ENCODE measurements at places on chromosomes 6 and 20.

GRCh38 chr6:135346747-135347146 lies 150.8 kb downstream of the AHI1 start:
- peak; percentile 76 for DNase-seq

- no peak for DNase-seq
These were observed 235.7 kb downstream of the MYLK4 start for GRCh38 chr6:2514965-2515543.

DNA sequence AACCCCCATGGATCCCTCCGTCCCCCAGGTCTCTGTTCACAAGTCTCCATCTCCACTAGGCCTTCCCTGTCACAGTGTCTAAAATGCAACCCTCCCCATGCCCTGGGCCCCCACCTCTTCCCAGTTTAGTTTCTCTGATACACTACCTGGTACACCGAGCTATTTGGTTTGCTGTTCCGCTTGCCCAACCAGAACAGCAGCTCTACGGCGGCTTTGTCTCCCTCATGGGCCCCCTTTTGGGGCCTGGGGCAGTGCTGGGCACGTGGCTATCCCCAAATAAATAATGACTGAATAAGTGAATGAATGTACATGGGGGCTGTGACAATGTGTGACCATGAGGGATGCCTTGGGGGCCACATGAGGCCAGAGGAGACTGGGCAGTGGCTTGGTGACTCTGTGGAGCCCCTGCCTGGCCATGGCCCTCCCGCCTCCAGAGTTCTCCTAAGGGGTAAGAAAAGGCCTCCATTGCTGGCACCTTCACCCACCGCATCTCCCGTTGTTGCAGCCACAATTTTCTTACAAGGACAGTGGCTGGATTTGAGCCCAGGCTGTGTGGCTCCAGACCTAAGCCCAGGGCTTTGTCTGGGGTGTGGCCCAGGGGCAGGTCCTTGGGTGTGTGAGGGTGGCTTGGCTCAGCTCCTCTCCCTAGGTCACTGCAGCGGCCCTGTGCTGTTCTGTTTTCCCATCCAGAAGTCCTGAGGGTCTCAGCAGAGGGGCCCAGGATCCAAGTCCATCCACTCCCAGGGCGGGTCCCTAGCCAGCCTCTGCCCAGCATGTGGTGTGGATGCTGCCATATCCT lies 408.5 kb upstream of the SULF2 start:
- DNase-seq, result no peak

DNA sequence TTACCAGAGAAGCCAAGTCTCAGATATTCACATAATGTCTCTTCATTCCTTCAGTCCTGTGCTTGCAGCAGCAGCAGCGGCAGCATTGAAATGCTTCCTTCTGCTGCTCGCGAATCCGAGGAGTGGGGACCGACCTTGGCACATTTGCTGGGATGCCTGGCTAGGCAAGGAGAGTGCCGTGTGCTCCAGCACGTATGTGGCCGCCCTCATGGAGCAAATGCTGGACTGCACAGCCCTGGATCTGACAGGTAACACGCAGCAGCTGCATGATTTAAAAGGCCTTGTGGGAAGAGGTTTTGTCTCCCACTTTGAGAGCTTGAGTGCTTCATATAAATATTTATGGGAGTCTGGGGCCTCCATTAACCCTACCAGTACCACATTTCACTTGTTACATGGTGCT lies 9.9 kb downstream of the MAFB start:
- DNase-seq, result no peak

GRCh38 chr6:20367743-20368485 lies 33.8 kb upstream of the E2F3 start:
- peak; percentile 1 for DNase-seq

- no peak for DNase-seq
These were observed 110.9 kb downstream of the JAG1 start for GRCh38 chr20:10562899-10563298.

DNA sequence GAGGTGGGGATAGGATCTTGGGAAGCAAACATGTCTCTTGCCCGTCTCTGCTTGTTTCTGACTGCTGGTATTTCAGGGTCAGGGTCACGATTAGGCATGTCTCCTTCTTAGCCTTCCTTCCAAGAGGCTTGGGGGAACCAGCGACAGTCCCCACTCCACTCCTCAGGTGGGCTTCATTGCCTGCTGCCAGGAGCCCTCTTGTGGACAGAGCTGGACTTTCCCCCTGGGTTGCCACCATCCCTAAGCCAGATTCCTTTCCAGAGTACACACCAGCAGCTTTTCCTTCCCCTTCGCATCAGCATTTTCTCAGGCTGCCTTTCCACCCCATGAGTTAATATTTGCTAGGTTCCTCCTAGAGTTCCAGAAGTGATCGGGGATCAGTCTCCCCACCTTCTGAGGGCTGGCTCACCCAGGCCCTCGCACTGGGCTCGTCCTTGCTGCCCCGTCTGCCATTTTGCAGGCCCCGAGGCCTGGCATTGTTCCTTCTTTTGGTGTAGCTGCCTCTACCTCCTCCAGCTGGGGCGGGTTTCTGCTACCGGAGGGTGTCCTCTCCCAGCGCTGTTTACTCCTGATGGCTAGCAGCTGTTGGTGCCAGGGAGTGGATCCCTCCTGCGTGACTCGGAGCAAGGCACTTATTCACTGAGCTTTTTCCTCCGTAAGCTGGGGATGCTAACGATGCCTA lies 8.8 kb upstream of the C20orf144 start:
- peak; percentile 63 for DNase-seq

- peak; percentile 30 for DNase-seq
These were observed 17.4 kb upstream of the CSE1L start for GRCh38 chr20:49028684-49029083.

DNA sequence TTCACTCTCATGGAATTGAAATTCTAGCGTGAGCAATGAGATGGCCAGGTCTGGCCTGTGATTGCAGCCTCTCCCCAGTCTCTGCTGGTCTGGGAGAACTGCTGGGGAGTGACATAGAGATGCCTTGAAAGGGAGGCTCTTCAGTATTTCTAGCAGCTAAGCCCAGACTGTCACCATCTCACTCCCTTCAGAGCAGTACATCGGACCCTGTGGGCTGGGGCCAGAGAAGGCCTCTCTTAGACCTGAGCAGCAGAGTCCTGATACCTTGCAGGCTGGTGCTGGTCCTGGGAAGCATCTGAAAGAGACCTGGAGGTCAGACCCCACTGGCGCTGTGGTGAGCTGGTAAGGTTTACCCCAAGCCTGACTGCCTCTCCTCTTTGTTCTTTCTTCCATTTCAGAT lies 87.4 kb downstream of the TCP11 start:
- no peak for DNase-seq

- no peak for DNase-seq
These were observed 155.1 kb downstream of the PRDM13 start for GRCh38 chr6:99761711-99762110.

DNA sequence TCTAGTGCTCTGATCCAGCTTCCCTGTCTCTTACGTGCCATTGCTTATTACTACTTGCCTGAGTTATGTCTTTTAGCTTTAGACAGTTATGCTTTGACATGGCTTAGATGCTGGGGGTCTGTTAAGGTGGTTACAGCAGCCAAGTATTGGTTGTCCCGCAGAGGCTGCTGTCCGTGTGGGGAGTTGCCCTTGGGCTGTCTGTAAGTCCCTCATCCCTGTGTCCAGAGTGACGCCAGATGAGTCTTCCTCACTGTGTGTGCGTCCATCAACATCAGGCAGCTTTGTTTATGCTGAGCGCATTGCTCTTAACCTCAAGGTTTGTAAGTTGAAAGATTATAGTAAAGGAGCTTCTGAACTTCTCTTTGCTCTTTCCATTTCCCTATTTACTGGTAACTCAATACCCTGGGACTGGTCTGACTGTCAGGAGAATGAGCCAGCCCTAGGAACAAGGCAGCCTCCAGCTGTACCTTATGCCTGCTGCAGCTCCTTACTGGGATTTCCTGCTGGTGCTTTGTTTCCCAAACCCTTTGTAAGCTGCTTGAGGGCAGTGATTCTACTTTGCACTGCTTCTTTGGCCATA lies 7.2 kb downstream of the FAM120B start:
- DNase-seq, result no peak

GRCh38 chr20:2307136-2307535 lies 11.3 kb downstream of the TGM3 start:
- no peak for DNase-seq

DNA sequence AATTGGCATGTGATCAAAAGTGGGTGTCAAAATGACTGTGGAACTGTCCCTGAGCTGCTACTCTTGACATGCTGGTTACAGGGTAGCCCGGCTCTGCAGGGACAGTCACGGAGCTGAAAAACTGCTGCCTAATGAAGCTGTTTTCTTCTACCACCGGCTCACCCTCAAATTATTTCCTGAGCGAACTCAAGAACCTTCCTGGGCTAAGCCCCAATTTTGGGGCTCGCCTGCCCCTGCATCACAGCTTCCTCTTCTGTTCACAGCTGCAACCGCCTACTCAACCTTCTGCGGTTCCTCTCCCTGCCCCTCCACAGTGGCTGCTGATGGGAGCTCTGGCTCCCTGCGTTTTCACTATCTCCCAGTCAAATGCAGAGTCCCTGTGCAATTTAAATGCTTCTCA lies 110.8 kb upstream of the MLN start:
- DNase-seq, result no peak

- DNase-seq, result no peak
These were observed 3.7 kb upstream of the ZBTB22 start for GRCh38 chr6:33321227-33321626.

GRCh38 chr6:80605165-80605989 lies 498.9 kb downstream of the BCKDHB start:
- DNase-seq, result peak; percentile 56

DNA sequence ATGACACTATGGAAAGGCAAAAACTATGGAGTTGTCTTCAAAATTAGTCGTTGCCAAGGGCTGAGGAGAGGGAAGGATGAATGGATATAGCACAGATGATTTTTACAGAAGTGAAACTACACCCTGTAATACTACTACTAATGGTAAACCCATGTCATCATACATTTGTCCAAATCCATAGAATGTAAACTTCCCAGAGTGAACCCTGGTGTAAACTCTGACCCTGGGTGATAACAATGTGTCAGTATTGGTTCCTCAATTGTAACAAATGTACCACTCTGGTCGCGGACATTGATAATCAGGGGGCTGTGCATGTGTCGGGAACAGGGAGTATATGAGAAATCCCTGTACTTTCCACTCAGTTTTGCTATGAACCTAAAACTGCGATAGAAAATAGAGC lies 72.2 kb downstream of the CNBD2 start:
- DNase-seq, result no peak

DNA sequence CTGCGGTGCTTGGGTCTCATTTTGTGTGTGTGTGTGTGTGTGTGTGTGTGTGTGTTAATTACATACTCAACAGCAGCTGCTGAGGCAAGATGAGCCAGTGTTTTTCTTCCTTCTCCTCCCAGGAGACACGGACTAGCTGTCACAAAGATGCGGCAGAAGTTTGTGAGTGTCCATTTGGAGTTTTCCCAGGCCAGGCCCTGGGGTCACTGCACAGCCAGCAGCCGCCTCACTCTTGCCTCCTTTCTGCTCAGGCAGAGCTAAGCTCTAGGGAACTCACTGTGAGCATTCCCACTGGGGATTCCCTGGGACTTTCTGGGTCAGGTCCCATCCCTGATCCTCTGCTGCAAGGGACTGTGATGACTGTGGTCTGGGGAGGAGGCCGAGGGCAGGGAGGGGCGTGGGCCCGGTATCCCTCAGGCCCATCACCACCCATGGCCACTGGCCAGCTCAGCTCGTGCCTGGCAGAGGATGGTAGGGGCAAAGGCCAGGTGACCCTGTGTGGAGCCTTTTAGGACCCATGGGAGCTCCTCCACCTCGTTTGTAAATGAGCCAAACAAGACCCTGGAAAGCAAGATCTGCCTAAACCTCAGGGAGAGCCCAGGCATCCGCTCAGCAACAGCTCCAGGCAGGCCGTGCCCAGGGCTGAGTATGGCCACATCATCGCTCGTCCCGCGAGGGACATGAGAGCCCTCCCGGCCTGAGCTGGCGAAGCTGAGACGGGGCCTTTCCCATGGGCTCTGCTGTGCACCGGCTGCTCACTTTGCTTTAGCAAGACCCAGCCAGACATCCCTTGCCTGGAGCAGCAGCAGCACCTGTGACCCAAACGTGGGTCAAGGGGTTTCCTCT lies 102.0 kb downstream of the PSMB1 start:
- no peak for DNase-seq

GRCh38 chr20:50369225-50370035 lies 140.8 kb upstream of the PTPN1 start:
- no peak for DNase-seq

DNA sequence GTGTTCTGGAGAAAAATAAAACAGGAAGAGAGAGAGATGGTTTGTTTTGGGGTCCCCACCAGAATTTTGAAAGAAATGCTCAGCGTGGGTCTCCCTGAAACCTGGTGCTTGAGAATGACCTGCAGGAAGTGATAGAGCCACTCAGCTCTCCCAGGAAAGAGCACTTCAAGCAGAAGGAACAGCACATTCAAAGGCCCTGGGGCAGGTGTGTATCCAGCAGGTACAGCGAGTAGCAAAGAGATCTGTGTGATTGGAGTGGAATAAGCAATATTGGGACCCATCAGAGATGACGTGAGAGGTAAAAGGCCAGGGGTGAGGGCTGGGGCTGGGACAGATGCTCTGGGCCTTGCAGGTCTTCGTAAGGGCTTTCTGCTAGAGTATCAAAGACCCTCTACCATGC lies 89.5 kb upstream of the CCDC167 start:
- no peak for DNase-seq

DNA sequence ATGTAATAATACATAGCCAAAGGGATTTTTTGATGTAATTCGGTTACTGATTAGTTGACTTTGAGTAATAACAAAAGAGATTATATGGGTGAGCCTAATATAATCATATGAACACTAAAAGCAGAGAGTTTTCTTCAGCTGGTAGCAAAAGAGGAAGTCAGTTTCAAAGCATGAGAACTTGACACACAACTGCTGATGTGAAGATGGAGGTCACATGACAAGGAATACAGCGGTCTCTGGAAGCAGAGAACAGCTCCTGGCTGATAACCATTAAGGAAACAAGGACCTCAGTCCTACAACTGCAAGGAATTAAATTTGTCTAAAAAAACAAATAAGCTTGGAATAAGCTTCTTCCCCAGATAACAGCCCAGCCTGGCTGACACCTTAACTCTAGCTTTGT lies 154.5 kb upstream of the PRND start:
- no peak for DNase-seq

GRCh38 chr6:143183666-143184065 lies 123.0 kb downstream of the AIG1 start:
- DNase-seq, result peak; percentile 90

DNA sequence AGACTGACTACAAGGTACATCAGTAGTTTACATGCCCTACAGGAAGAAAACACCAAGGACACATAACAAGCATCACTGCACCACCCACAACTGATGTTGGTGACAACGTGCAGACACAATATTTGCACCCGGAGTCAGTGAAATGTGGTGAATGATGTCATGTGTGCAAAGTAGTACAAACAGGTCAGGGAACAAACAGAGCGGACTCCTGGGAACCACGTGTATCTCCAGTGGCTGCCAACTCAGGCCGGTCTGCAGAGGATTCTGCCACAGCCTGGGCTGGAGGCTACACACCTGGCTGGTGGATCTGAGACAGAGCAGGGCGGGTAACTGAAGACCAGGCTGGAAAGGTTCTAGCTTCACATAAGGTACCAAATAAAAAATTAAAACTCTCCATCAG lies 28.2 kb upstream of the RPS6KA2 start:
- DNase-seq, result no peak

DNA sequence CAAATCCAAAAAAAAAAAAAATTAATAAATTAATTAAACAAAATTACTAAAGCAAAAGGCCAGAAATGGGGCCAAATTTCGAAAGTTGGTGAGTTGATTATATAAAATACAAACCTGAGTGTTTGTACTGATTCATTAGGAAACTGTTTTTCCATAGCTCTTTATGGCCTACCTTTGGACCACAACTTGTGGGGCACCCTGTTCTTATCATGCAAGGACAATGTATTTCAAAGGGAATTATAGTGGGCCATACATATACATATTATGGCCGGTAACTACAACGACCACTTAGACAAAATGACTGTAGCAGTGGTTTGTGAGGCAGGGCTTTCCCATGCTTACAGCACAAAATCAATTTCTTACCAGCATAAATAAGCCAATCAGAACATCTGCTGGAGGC lies 69.5 kb downstream of the ESF1 start:
- DNase-seq, result no peak

Measured in fibroblast of upper back skin (primary cell).